ENCODE measurements at places on chromosomes 1 and 21. TPM values are rescaled to one million over a fixed set of nuclear protein-coding genes. Genes with fewer than 3 reads are reported as not detected.

The CLDN8 gene
- not detected for total RNA-seq

The RAB25 gene
- total RNA-seq: 0.47 TPM

The CLCA4 gene
- total RNA-seq: not detected

DNA sequence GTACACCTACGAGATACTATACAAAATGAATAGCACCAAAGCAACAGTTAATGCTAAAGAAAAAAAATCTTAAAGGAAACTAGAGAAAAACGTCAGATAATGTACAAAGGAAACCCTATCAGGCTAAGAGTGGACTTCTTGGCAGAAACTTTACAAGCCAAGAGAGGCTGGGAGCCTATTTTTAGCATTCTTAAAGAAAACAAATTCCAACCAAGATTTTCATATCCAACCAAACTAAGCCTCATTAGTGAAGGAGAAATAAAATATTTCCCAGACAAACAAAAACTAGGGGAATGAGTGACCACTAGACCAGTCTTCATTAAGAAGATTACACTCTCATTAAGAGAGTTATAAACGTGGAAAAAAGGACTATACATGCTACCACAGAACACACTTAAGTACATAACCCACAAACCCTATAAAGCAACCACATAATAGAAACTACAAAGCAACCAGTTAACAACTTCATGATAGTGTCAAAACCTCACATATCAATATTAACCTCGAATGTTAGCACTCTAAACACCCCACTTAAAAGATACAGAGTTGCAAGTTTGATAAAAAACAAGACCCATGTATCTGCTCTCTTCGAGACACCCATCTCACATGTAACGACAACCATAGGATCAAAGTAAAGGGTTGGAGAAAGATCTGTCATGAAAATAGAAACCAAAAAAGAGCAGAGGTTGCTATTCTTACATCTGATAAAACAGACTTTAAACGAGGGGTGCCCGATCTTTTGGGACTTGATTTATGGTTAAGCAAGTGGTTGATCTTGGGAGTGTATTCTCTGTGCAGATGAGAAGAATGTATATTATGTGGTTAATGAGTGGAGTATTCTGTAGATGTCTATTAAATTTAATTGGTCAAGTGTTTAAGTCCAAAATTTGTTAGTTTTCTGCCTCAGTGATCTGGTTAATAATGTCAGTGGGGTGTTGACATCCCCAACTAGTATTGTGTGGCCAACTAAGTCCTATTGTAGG lies 1301.4 kb downstream of the PLA2G4A start:
- no peaks in the 10 kb centered on the region for H3K27me3 ChIP-seq
- no peak for DNase-seq
- no peaks in the 10 kb centered on the region for H3K36me3 ChIP-seq
- no peak overlapping the region for H3K4me3 ChIP-seq
- no peak overlapping the region for H3K27ac ChIP-seq

The LEMD1 gene
- total RNA-seq: 1.5 TPM

Measured in A673 (cell line).